Neural progenitor cell (in vitro differentiated cells): ENCODE measurements at places on chromosomes 3 and 15. TPM values are rescaled to one million over a fixed set of nuclear protein-coding genes. Genes with fewer than 3 reads are reported as not detected.

Gene AQP9
- not detected in 2 replicates for total RNA-seq

DNA sequence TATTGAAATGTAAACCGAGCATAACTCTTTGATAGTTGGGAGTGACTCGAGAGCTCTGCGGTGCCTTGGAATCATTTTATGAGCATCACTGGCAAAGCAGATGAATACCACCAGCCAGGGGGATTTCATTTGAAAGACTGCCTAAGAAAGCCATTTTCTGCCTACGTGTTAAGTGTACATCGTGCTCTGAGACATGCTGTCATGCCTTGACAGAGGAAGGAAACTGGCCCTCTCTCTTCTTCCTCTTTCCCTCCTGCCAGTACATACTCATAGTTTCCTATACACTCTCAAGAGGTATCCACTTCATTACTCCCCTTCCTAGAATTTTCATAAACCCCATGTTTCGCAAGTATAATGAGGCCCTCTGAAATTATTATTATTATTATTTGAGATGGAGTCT, 8.8 kb downstream of the BCL2A1 start:
- no peak for DNase-seq

DNA sequence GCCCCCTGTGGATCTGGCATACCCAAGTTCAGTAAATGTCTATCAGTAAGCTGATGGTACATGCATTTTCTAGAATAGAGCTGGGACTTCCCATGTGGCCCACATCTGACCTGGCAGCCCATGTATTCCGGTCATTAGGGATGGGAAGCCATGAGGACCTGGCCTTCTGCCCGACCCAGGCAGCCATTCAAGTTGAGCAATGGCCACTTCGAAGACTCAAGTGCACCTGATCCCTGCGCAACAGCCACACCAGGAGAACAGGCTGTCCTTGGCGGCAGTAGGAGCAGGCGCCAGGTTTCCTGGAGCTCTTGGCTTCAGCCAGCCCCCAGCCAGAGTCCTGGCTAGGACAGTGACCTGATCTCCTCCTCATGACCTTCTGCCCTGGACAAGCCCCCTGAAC, 14.6 kb downstream of the HEMK1 start:
- no peak for DNase-seq

Gene FBXO40
- not detected in 2 replicates for total RNA-seq

GRCh38 chr3:44772099-44772442, 10.5 kb downstream of the KIF15 start:
- peak; percentile 8 for DNase-seq
